COLO829 (cell line): ENCODE measurements at places on chromosomes 11 and 22.
A peak's percentile ranks its signal among the peaks of the same experiment; 100 is the strongest.

- no peak for DNase-seq
Observed at GRCh38 chr11:46504817-46505613, 88.8 kb downstream of the AMBRA1 start.

GRCh38 chr11:11468954-11469353 is 115.9 kb upstream of the CSNK2A3 start:
- no peak for DNase-seq

DNA sequence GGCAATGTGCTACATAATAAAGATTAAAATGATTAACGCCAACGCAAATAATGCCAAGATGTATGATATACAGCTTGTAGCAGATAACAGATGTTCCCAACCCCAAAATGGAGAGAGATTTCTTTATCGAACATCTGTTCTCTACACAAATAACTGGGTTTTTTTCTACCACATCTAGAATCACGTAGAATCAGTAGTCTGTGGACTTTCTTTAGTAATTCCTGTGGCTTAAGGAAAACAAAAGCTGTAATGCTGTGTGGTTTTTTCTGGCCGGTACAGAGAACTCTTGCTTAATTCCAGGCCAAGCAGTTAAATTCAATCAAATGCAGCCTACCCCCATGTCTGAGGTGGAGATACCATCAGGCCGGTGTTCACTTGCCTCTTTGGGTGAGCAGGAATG is 303.4 kb downstream of the FAT3 start:
- DNase-seq, result no peak

GRCh38 chr11:46240861-46241260 is 36.6 kb upstream of the CREB3L1 start:
- no peak for DNase-seq

GRCh38 chr11:35177370-35177769 is 38.4 kb downstream of the CD44 start:
- no peak for DNase-seq

- DNase-seq, result no peak
Observed at GRCh38 chr11:126701520-126701897, 299.1 kb downstream of the KIRREL3 start.

- no peak for DNase-seq
Observed at GRCh38 chr22:32518381-32518780, 43.8 kb downstream of the FBXO7 start.

GRCh38 chr11:13108416-13108815 is 99.3 kb downstream of the RASSF10 start:
- DNase-seq, result no peak

- DNase-seq, result no peak
Observed at GRCh38 chr11:15815246-15816195, 540.8 kb downstream of the SOX6 start.

GRCh38 chr11:125945797-125946520 is at the start of gene VSIG10L2:
VSIG10L2 (plus strand) TSS chr11:125946044; CDS start chr11:125946056, 12 bp downstream.
- no peak for DNase-seq

DNA sequence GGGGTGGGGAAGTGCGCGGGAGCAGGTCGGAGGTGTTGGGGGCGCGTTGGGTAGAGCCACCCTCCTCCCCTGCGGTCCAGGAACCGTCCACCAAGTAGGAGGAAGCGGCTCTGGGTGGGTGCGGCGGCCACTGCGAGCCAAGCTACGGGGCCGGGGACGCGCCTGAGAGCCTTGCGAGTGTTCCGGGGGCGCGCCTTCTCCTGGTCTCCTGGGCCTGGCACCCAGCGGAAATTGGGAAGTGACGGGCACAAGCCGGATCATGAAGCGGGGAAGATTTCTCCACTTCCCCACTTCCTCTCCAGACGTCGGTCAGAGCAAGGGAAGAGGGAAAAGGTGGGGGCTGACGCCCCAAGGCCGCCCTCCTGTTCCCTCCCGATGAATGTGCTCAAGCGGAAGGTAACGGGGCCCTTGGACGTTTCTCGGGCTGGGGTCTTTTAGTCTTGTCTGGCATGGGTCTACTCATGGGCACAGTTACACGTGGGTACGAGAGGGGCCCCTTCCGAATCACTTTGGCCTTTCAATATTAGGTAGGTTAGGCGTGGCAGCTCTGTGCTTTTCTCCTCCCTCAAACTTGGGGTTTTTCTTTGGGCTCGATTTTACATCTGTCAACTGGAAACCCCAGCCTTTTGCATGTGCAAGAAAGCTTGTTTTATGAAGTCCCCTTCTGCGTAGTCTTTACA is 865 bp downstream of the RBM14 start:
- DNase-seq, result no peak

DNA sequence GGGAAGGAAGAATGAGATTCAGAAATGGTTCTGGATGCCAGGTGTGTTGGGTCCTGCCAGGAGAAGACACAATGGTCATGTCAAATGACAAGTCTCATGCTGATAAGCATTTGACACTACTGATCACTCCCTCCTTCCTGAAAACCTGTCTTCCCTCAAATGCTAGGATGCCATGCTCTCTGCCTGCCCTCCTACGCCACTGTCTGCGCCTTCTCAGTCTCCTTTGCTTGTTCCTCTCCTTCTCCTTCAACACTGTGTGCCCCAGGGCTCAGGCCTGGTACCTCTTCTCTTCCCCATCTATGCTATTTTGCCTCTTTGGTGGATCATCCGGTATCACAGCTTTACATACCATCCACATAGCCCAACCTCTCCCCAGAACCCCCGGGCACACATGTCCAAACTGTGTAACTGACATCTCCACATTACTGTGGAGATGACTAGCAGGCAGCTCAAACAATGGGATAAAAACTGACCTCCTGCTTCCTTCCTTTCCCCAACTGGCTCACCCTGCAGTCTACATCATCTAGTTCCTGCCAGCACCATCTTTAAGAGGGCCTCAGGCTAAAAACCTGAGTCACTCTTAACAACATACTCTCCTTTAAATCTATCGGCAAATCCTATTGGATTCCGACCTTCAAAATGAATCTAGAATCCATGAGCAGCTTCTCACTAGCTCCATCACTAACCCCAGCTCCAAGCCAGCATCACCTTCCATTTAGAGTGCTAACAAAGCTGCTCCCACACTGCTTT is 8.2 kb downstream of the AP1B1 start:
- DNase-seq, result peak; percentile 36

- no peak for DNase-seq
Observed at GRCh38 chr11:27933992-27934829, 173.7 kb downstream of the KIF18A start.

- no peak for DNase-seq
Observed at GRCh38 chr11:1502168-1502953, 15.8 kb upstream of the MOB2 start.

DNA sequence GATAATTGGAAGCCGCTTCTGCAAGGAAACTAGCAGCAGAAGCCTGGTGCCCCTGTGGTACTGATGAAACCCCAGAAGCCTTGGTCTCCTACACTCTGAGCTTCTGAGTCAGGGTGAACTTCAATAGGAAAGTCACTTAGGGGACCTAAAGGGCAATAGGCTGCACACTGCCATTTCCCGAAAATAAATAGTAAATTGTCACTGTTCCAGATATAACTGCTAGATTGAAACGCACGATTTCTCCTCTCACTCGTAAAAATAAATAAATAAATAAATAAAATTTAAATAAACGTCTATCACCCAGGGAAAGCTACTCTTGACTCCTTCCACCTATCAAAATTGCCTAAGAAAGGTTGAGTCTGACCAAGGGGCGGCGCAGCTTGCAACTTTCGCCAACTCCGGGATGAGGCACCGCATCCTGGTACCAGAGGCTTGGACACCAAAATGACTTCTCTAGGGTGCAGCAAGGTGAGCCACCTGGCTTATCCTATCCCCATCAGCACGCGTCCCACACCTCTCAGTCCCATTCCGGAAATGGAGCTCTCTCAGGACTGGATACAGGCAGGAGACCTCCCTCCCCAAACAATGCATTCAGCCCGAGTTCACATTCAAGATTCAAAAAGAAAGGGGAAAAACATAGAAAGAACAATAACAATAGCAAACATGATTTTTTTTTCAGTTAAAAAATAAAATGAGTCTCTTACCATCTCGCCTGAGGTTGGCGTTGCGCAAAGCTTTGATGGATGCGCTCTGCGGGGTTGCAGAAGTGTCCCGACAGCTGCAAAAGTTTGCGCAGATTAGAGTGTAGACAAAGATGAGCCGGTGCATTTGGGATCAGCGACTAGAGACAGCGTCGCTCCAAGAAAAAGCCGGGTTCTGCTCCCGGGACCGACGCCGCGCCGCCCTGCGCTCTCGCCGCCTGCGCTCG is 583 bp downstream of the PDGFD start:
- DNase-seq, result no peak

DNA sequence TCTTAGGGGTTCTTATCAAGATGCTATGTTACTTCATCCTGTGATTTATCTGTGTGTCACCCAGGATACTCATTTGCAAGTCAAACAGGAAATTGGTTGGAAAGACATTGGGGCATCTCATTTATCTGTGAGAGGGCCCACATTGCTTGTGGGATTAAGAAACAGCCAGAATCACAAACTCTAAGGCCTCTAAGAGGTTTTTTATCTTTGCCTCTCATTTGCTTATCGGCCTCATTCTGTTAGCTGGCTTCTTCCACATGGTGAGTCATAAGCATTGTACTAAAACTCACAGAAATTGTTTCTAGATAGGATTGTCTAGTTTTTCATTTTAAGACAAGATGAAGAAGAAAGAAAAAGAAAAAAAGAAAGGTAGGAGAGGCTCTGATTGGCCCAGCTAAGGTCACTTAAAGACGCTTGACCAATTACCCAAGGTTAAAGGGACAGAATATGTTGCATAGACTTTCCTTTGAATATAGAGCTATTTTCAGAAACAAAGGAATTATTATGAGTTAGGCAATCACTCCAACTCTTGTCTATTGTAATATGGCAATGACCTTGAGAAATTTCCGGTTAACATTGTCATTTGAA is 121.9 kb downstream of the ARHGAP42 start:
- DNase-seq, result peak; percentile 45

DNA sequence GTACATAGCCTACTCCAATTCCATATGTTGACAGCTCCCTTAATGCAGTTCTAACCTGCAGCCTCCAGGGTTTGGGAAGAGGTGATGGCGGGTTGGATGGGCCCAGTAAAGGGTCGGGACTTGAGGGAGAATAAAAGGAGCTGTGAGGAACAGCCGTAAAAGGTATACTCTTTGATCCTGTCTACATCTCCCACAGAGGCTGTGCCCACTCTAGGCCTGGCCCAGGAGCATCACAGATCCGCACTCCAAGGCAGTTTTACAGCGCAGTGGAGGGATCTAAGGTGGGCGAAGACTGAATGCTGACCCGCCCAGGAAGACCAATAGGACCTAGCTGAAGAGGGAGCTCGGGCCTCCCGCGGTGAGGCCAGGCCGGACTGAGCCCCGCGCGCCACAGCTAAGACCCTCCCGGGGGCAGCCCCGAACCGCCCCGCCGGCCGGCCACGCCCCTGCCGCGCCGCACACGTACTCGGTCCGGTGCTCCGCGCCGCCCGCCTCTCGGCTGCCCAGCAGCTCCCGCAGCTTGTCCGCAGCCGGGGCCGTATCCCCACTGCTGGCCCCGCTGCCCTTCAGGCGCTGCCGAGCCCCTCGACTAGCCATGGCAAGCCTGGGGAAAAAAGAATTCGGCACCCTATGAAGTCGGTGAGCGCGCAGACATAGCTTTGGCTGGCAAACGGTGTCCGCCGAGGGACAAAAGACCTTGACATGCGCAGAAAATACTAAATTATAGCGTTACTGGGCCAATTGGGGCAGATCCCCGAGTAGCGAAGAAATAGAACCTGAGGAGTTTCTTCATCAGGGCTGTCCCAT is at the start of gene ALG9:
Gene ALG9 (minus strand): TSS at position 696 of the 807 bp plus-strand sequence. CDS start 99 bp downstream, at position 597.
- DNase-seq, result peak; percentile 74

DNA sequence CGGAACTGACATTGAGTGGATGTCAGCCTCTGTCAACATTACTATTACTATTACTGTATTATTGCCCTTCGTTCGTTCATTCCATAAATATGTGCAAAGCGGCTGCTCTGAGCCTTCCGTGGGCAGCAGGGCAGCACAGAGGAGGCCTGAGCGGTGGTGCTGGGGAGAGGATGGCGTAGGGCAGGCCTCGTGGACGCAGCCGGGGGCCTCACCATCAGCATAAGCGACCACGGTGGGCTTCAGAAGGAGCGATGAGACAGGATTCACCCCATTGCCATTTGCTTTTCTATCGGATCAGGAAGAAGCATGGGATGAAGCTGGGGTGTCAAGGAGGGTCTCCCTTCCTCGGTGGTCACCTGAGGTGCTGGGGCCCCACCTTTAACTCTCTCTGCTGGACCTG is 22.7 kb downstream of the ANO1 start:
- no peak for DNase-seq

DNA sequence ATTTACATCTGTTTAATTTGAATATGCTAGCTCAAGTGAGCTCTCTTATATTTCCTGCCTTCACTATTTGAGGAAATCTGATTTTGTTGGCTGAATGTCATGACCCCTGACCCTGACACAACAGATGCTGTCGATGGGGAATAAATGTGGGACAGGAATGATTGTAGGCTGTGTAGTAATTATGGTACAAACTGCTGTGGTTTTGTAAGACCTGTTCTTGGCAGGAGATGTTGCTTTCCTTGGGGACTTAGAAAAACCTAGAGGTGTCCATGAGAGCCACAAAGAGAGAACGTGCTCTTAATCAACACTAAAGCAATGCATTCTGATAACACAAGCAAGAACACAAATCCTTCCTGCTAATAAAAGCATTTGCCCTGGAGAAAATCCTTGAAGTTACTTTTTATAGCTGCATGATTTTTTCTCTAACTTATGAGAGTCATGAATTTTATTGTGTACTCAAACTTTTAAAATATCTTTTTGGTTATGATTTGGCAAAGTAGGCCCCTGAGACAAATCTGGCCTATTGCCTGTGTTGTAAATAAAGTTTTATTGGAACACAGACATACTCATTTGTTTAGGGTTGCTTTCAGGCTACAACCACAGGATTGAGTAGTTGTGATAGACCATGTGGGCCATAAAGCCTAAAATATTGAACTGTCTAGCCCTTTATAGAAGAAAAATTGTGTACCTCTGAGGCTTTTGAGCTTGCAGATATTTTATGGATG is 90.2 kb downstream of the DDX10 start:
- DNase-seq, result no peak

- no peak for DNase-seq
Observed at GRCh38 chr22:20647586-20648305, 126.2 kb upstream of the SERPIND1 start.

- no peak for DNase-seq
Observed at GRCh38 chr11:84145616-84146185, 859.5 kb upstream of the CCDC90B start.

- DNase-seq, result peak; percentile 82
Observed at GRCh38 chr11:64971421-64972233, at the start of gene MAJIN. MAJIN (minus strand) TSS chr11:64972108; CDS start chr11:64959405, 12,703 bp downstream.

- DNase-seq, result no peak
Observed at GRCh38 chr11:30852645-30853044, 266.5 kb upstream of the MPPED2 start.

DNA sequence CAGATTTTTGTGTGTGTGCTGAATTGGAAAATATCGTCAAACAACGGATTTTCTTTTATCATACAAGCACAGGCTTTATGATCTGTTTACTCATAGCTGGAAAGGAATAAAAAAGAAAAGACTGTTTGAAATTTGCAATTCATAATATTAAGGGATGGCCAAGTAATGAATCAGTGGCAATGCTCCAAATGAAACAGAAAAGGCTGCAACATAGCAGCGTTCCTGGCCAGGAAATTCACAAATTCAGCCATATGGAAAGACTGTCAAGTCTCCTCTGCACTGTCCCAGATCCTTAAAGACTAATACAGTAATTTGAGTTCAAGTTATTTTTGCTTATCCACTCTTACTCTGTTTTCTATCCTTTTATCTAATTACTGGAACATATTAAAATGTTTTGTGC is 98.2 kb downstream of the MSANTD4 start:
- DNase-seq, result no peak
